ENCODE measurements at places on chromosomes 6 and 20. TPM values are rescaled to one million over a fixed set of nuclear protein-coding genes. Genes with fewer than 3 reads are reported as not detected.

Gene ZNF184
- 12.3 TPM for total RNA-seq

Gene ARHGAP40
- not detected for total RNA-seq

Gene SLPI
- total RNA-seq = not detected

Gene YIPF3
- total RNA-seq = 75.9 TPM

Gene LY86
- 19.6 TPM for total RNA-seq

Gene ELOVL4
- 0.53 TPM for total RNA-seq

- H3K4me3 ChIP-seq = no peak overlapping the region
- no peak for DNase-seq
- no peaks in the 10 kb centered on the region for H3K27me3 ChIP-seq
- H3K4me1 ChIP-seq = peaks cover 21% of the 10 kb centered on the region
Observed at GRCh38 chr20:48809673-48810072, 18.1 kb downstream of the PREX1 start.

- H3K4me1 ChIP-seq = no peaks in the 10 kb centered on the region
- no peak for DNase-seq
- H3K27ac ChIP-seq = no peak overlapping the region
- H3K36me3 ChIP-seq = no peaks in the 10 kb centered on the region
- no peaks in the 10 kb centered on the region for H3K27me3 ChIP-seq
Observed at GRCh38 chr6:16343593-16343992, 105.2 kb downstream of the GMPR start.

- H3K4me1 ChIP-seq = peaks cover 18% of the 10 kb centered on the region
- H3K27ac ChIP-seq = peak overlapping the region; percentile 62
- H3K27me3 ChIP-seq = no peaks in the 10 kb centered on the region
- no peak for DNase-seq
Observed at GRCh38 chr6:135014353-135014832, 40.2 kb downstream of the HBS1L start.

DNA sequence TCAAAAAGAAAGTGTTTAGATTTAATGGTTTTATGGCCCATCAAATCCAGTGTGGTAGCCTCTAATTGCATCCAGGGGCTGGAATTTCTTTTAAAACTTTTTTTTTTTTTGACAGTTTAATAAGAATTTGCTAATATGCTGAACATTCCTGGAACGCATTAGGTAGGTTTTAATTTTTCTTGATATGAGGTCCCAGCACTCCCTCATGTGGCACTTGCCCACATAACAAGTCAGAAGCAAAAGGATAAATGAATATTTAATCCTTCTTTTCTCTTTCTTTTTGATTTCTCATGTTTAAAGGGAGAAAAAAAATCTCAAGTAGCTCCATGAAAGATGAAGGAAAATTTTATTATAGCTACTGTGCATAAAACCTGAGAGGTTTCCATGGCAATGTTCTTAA, 13.5 kb downstream of the HAO1 start:
- H3K36me3 ChIP-seq = no peaks in the 10 kb centered on the region
- DNase-seq = no peak
- H3K4me3 ChIP-seq = no peak overlapping the region
- no peak overlapping the region for H3K27ac ChIP-seq
- no peaks in the 10 kb centered on the region for H3K27me3 ChIP-seq

GRCh38 chr6:135707426-135707825, 144.1 kb upstream of the PDE7B start:
- H3K36me3 ChIP-seq = no peaks in the 10 kb centered on the region
- no peak for DNase-seq
- no peak overlapping the region for H3K27ac ChIP-seq
- H3K4me1 ChIP-seq = no peaks in the 10 kb centered on the region
- H3K4me3 ChIP-seq = no peak overlapping the region
- H3K27me3 ChIP-seq = no peaks in the 10 kb centered on the region

DNA sequence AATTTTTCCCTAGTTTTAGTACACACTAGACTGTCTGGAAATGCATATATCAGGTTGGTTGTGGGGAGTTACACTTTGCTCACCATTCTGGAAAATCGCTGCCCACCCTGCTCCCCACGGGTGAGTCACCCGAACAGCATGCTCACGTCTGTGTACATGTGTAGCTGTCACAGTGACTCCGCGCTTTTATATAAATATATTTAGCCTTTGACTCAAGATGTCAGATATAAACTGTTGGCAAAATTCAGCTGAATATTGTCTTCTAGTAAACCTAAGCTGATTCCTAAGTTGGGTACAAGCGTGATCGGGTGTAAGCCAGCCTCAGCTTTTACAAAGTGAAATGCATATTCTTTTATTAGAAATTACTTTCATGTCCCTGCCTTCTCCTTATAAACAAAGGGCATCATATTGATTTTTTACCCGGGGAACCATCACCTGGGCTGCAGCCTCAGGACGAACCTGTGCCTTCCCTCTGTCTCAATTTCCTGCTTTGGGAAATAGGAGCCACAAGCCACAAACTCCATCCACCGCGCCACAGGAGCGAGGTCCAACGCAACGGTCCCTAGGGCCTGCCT, 4.3 kb downstream of the SDCBP2 start:
- H3K4me3 ChIP-seq = peak overlapping the region; percentile 95
- H3K36me3 ChIP-seq = no peaks in the 10 kb centered on the region
- peak overlapping the region; percentile 97 for H3K27ac ChIP-seq
- H3K27me3 ChIP-seq = no peaks in the 10 kb centered on the region
- peaks cover 21% of the 10 kb centered on the region for H3K4me1 ChIP-seq
- no peak for DNase-seq

DNA sequence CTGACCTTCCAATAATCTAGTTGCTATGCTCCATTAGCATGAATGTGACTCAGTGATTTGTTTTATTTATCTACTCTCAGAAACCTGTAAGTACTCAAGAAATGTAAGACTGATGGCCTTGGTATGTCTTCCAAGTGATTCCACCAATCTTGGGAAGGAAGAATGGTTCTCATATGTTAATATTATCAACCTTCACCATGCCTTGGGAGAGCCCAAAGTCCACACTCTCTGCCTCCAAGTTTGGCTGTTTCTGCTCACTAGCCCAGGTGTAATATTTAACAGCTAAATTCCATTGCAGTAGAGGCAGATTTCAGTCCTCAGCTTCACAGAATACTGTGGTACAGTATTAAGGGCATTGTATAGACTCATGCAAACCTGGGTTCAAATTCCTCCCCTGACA, 51.8 kb downstream of the CLIC5 start:
- DNase-seq = no peak
- no peak overlapping the region for H3K27ac ChIP-seq

- peaks cover 14% of the 10 kb centered on the region for H3K4me1 ChIP-seq
- H3K27ac ChIP-seq = no peak overlapping the region
- H3K36me3 ChIP-seq = no peaks in the 10 kb centered on the region
- DNase-seq = no peak
- no peaks in the 10 kb centered on the region for H3K27me3 ChIP-seq
Observed at GRCh38 chr6:43923376-43924221, 153.6 kb downstream of the VEGFA start.

DNA sequence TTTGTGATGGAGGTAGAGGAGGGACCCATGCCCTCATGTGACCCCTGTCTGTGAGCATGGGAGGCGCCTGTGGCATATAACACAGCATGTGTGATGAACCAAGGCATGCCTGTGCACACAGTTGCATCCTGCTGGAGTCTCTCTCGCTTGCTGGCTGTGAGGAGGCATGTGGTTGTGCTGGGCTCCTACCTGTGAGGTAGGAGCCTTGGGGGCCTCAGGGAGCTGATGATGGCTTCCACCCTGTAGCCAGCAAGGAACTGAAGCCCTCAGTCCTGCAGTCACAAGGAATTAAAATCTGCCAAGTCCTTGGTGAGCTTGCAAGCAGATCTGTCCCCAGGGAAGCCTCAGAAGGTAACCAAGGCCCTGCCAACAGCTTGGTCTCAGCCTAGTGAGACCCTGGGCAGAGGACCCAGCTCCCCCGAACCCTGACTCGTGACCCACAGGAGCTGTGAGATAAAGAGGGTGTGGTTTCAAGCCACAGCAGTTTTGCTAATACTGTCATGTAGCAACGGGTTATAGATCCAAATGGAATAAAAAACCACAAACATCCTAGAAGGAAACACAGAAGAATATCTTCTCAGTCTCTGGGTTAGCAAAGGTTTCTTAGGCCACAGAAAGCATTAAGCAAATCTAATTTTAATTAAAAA, 145.7 kb downstream of the WDR27 start:
- H3K4me3 ChIP-seq = no peak overlapping the region
- no peaks in the 10 kb centered on the region for H3K27me3 ChIP-seq
- DNase-seq = no peak
- H3K36me3 ChIP-seq = no peaks in the 10 kb centered on the region
- no peak overlapping the region for H3K27ac ChIP-seq

- H3K27ac ChIP-seq = no peak overlapping the region
- no peaks in the 10 kb centered on the region for H3K27me3 ChIP-seq
- H3K36me3 ChIP-seq = no peaks in the 10 kb centered on the region
- no peak overlapping the region for H3K4me3 ChIP-seq
Observed at GRCh38 chr6:137681445-137682009, 185.5 kb upstream of the TNFAIP3 start.

DNA sequence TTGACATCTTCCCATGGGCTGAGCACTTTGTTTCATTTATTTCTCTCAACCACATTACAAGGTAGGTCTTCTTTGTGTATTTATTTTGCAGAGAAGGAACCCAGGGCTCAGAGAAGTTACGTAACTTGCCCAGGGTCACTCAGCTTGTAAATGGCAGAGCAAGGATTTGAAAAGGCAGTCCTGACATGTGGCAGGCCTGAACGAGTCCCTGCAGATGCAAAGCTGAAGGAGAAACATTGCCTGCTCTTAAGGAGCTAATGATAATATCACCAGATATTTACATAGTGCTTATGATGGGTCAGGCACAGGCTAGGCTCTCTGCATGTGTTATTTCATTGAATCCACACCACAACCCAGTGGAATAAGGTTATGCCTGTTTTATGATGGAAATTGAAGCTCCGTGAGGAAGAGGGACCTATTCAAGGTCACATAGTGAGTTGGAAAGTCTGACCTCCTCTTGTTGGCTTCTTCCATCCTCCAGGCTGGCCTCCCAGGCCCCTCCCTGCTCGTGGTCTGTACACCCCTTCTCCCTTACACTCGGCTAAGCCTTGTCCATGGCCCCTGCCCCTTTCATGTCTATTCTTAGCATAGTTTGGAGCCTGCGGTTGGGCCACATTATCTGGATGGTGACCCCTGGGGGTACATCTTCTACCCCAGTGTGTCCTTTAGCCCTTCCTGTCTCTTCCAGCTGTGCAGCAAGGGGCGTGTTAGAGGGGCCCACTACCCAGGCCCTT, 12.5 kb downstream of the MYH7B start:
- no peak overlapping the region for H3K27ac ChIP-seq
- no peaks in the 10 kb centered on the region for H3K4me1 ChIP-seq
- H3K4me3 ChIP-seq = no peak overlapping the region

GRCh38 chr6:112206110-112206458, 48.3 kb downstream of the LAMA4 start:
- H3K4me1 ChIP-seq = no peaks in the 10 kb centered on the region
- no peaks in the 10 kb centered on the region for H3K36me3 ChIP-seq
- H3K27me3 ChIP-seq = no peaks in the 10 kb centered on the region
- H3K27ac ChIP-seq = no peak overlapping the region
- DNase-seq = no peak

- no peak for DNase-seq
- H3K27ac ChIP-seq = no peak overlapping the region
- no peaks in the 10 kb centered on the region for H3K27me3 ChIP-seq
- no peak overlapping the region for H3K4me3 ChIP-seq
- no peaks in the 10 kb centered on the region for H3K4me1 ChIP-seq
- H3K36me3 ChIP-seq = no peaks in the 10 kb centered on the region
Observed at GRCh38 chr20:19908576-19908975, 108.6 kb upstream of the NAA20 start.

DNA sequence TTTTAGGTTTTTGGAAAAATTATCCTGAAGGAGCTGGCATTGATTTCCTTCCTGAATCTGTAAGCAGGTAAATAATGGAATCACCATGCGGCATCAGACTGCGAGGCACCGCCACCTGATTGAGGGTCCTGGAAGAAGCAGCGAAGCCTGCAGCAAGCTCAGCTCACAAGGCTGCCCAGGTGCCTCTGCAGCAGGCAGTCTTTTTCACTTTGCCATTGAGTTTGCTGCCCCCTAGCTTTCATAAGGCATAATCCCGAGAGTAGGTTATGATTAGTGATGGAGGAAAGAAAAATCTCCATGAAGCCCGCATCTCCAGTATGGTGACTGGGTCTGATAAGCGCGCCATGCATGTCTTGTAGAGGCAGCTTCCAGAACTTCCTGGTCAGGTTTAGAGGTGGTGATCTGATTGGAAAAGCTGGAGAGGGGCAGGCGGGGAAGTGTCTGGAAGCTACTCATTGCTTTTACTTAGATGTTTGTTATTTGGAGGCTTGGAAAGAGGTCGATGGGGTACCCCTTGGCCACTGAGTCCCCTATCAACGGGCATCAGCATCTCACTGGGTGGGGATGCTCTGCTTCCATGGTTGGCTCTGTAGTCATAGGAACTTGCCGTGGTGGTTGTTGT, 26.7 kb downstream of the IYD start:
- no peak for DNase-seq
- no peak overlapping the region for H3K4me3 ChIP-seq
- no peaks in the 10 kb centered on the region for H3K27me3 ChIP-seq
- H3K27ac ChIP-seq = no peak overlapping the region

GRCh38 chr6:25992413-25993340, 30.1 kb downstream of the TRIM38 start:
- peak overlapping the region; percentile 73 for H3K27ac ChIP-seq
- peak overlapping the region; percentile 79 for H3K4me3 ChIP-seq
- H3K27me3 ChIP-seq = no peaks in the 10 kb centered on the region
- peak; percentile 97 for DNase-seq

Data from naive thymus-derived CD4-positive, alpha-beta T cell (primary cell).